Umbilical cord (tissue), 2 donors: ENCODE measurements at places on chromosomes 3 and 15. TPM values are rescaled to one million over a fixed set of nuclear protein-coding genes. Genes with fewer than 3 reads are reported as not detected.

DNA sequence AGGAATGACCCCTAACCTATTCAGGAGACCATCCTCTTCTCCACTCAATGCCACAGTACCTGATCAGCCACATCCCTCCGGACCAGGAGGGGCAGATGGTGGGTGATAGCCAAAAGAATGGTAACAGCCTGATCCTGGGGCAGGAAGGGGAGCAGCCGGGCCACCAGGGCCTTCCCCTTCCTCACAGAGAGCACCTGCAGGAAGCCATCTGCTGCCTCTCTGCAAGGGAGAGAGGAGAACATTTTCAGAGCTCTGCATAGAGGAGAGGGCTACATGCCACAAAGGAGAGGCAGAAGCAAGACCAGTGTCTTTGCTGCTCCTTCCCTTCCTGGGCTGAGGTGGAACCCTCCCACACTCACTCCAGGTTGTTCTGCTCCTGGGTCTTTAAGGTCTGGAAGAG is 5.5 kb upstream of the SPG11 start:
- DNase-seq = no peak

GRCh38 chr15:101187820-101188636 is 63.8 kb downstream of the CHSY1 start:
- DNase-seq = peak; percentile 88

- no peak for DNase-seq
Measured at GRCh38 chr15:92149465-92149864, 244.2 kb upstream of the ST8SIA2 start.

Gene CCR3
- total RNA-seq = 41.7 TPM

Gene ALPK3
- 7.9 TPM for total RNA-seq
